ENCODE measurements at places on chromosomes 13 and 19. TPM values are rescaled to one million over a fixed set of nuclear protein-coding genes. Genes with fewer than 3 reads are reported as not detected.

Gene ADGRE1
- total RNA-seq = not detected

Gene WDR88
- not detected for total RNA-seq

Gene CACNG7
- 0.38 TPM for total RNA-seq

Gene GNG7
- total RNA-seq = 0.18 TPM

Gene ZNF429
- total RNA-seq = 2.5 TPM

Gene RFPL4A
- not detected for total RNA-seq

Gene N4BP2L1
- 1.3 TPM for total RNA-seq

Gene MIA
- total RNA-seq = not detected

Gene GPATCH1
- total RNA-seq = 6.4 TPM

Gene CAB39L
- 6.7 TPM for total RNA-seq

Gene CLIP3
- total RNA-seq = 4.7 TPM

Gene SMARCA4
- total RNA-seq = 91.1 TPM

Gene GRK1
- total RNA-seq = not detected

Gene PRTN3
- not detected for total RNA-seq

Gene NLRP11
- total RNA-seq = not detected

Gene HCST
- 0.47 TPM for total RNA-seq

Gene DNAAF3
- 0.47 TPM for total RNA-seq
